ENCODE measurements at places on chromosomes 6 and 20. TPM values are rescaled to one million over a fixed set of nuclear protein-coding genes. Genes with fewer than 3 reads are reported as not detected.

DNA sequence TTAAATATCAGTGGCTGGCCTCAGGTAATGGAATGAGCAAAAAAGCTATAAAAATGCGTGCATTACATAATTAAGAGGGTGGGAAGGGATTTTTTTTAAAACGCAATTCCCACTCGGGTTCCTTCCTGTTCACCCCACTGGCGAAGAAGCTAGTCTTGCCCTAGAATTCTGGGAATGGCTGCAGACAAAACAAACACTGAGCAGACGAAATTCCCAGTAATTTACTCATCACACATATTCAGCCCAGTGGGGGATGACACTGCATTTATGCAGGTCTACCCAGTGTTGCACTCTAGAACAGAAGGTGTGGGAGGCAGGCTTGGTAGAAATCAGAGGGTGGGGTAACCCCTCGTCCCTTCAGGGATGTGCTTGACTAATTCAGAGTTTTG, 2695.0 kb upstream of the DEFB115 start:
- peak; percentile 83 for DNase-seq

DNA sequence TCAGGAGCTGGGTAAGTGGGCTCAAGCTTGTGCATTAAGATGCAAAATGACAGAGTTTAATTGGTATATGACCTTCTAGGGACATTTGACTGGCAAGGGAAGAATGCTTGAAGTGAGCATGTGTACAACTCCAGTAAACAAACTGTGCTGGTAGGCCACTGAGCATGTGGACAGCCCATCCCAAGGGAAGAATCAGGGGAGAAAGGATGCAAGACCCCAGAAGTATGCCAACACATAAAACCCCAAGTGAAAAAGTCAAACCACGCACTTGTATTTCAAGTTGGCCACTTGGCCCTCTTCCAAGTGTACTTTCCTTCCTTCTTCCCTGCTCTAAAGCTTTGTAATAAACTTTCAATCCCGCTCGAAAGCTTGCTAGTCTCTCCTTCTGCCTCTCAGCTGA, 10.4 kb upstream of the THBD start:
- peak; percentile 32 for DNase-seq

GRCh38 chr20:32612351-32613191, 27.4 kb upstream of the NOL4L start:
- DNase-seq: no peak

- DNase-seq: peak; percentile 96
These were observed at the start of the genes LOC128125822 and PTP4A1 for GRCh38 chr6:63572044-63572746. Gene LOC128125822 (plus strand): TSS chr6:63572480. Gene PTP4A1 (plus strand): TSS chr6:63572480. CDS start chr6:63576881, 4,401 bp downstream.

DNA sequence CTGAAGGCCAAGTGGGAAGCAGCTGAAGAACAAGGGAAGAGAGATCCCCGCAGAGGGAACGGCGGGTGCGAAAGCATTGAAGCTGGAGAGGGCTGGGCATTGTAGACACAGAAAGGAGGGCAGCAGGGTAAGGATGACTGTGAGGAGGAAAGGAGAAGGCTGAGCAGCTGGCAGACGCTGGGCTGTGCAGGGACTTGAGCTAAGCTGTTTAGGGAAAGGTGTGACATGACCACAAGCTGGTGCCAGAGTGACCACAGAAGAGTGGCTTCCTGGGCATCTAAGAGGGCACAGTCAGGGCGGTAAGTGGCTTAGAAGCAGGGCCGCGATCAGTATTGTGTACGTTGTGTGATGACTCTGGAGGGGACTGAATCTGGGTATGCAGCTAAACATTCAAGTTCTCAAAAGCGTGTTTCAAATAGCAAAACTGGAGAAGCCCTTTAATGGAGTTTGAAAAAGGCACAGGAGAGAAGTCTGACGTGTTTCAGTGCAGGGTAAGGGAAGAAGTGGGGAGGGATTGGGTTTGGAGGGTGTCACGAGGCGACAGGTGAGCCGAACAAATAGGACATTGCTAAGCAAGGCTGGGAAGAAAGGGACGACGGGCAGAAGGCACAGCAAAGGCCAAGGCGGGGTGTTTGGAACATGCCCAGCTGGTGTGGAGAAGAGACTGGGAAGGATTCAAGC, 46.1 kb upstream of the ARFGEF2 start:
- no peak for DNase-seq

DNA sequence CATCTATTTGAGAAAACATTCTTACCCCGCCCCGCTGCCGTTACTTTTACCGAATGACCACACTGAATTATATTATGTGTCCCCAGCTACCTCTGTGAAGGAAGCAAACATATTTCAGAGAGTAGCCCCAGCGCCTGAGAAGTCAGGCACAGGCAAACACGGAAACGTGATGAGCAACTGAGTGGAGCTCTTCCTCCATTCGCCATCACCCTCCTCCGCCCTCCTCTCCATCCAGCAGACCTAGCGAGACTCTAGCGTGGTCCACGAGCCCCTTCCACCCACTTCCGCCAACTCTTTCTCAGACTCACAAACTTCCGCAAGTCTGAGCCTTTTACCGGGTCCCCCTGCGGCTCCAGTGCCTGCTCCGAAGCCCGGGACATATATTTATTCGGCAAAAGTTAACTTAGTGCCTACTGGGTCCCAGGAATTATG, 582 bp downstream of the SNRPB start:
- DNase-seq: peak; percentile 54

- DNase-seq: no peak
These were observed 173.7 kb downstream of the FOXA2 start for GRCh38 chr20:22410556-22411130.

DNA sequence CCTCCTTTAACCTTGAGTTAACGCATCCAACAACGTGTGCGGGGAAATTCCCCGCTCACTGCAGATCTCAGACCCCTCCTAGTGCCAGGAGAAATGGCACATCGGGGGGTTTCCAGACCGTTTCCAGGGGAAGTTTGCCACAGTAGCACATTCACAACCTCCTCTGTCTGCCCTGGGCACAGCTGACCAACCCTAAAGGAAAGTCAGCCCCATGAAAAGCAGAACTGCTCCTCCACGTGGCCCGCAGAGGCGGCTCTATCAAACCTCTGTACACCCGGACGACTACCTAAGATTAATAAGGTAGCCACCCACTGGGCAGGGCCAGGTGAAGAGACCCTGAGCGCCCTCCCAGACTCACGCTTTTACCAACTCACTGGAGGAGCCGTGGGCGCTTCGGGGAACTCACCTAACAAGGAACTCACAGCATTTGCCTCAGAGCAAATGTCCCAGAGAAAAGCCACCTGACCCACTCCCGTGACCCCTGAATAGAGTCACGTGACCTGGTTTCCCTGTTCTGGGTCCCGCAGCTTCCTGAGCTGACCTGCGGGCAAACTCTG, 93.1 kb downstream of the PRND start:
- no peak for DNase-seq

- no peak for DNase-seq
These were observed 11.6 kb upstream of the CALHM6 start for GRCh38 chr6:116449565-116449964.

- peak; percentile 54 for DNase-seq
These were observed 76.9 kb downstream of the FAM50B start for GRCh38 chr6:3926150-3926482.

- no peak for DNase-seq
These were observed 454.9 kb downstream of the C6orf118 start for GRCh38 chr6:164854526-164854925.

GRCh38 chr6:148750838-148751792, 4.3 kb downstream of the UST start:
- no peak for DNase-seq

DNA sequence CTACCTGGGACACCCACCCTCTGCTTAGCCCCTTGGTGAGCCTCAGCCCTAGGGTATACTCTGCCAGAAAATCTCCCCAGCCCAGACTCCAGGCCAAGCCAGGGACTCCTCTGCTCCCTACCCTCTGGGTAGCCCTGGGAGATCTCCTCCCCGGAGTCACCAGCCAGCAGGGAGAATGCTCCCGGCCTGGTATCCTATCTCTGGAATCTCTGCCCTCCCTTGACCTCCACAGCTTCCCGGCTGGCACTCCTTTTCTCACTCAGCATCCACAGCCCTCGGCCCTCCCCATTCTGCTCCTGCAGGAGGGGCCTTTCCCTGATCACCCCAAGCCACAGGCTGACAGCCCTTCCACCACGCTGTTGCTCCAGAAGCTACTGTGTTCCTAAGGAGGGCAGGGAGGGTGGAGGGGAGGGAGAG, 22.6 kb downstream of the NOL4L start:
- no peak for DNase-seq

DNA sequence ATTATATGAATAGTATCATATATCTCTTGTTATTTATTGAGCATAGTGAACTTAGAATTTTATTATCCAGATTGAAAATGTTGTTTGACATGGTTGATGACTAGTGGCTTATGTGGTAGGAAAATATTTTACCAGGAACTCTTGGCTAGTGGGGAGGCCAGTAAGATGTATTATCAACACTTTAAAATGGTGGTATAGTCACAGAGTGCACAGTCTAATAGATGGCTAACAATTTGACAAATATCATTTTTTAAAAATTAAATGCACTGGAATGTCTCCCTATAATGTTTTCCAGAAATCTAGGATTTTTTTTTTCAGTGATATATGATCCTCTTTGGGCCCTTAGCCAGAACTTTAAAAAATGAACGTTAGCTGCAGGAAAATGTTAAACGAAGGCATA, 26.9 kb upstream of the EYA4 start:
- DNase-seq: no peak

DNA sequence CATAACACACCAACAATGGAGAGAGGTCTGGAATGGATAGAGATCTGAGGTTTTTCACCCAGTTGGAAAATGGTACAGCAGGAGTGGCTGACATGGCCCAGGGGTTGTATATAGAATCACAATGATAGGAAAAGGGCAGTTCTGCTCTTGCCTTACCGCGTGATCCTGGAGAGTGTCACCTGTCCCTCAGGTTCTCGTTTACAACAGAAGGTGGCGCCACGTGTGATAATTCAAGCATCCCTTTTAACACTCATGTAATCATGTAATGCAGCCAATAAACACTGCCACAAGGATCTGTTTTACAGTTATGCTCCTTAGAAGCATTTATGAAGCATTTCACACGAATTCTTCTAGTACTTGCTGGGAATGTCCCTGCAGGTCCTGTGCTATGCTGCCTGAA, 12.9 kb upstream of the WFDC2 start:
- DNase-seq: peak; percentile 15

The SLC26A8 gene
- total RNA-seq: not detected

The HLA-DMB gene
- not detected for total RNA-seq

The SLC4A11 gene
- 3.1 TPM for total RNA-seq

The PRR18 gene
- total RNA-seq: not detected

The THBD gene
- 17.4 TPM for total RNA-seq

The ETV7 gene
- 0.17 TPM for total RNA-seq

The EEF1A2 gene
- 0.32 TPM for total RNA-seq

The LY6G6F gene
- not detected for total RNA-seq

The SNPH gene
- total RNA-seq: 15.8 TPM

The XKR7 gene
- under 0.01 TPM for total RNA-seq

The CST4 gene
- total RNA-seq: not detected

The CLPSL1 gene
- not detected for total RNA-seq

The MLN gene
- total RNA-seq: not detected

All from LHCN-M2 (cell line).